ENCODE measurements at places on chromosomes 2 and 18.

DNA sequence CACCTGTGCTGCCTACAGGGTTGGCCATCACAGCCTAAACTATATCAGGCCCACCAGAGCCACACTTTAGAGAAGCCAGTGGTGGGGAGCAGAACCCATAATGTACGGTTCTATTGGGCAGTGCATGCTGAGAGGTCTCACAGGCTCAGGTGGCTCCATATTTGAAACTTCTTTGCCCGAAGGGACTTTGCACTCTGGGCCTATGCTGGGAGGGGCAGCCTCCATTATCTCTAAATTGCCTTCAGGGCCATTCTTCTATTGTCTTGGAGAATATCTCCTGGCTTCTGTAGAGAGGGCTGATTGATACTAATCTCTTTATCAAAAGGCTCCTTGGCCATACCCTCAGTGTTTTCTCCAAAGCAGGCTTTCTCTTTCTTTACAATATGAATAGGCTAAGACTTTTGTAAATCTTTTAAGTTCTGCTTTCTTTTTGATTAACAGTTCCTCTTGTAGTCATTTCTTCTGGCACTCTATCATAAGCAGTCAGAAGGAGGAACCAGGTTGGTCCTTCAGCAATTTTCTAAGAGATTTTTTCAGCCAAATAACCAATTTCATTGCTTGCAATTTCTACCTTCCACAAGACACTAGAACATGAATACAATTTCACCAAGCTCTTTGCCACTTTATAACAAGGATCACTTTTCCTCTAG is 44.5 kb downstream of the RPE start:
- DNase-seq, result no peak

GRCh38 chr18:50559752-50560680 is at the start of gene MAPK4:
MAPK4 (plus strand) TSS chr18:50560087; CDS start chr18:50663959, 103,872 bp downstream.
- no peak for DNase-seq

GRCh38 chr2:142124706-142125105 is 6.1 kb downstream of the LRP1B start:
- no peak for DNase-seq

- DNase-seq, result no peak
Observed at GRCh38 chr18:22330508-22330907, 87.2 kb downstream of the CTAGE1 start.

DNA sequence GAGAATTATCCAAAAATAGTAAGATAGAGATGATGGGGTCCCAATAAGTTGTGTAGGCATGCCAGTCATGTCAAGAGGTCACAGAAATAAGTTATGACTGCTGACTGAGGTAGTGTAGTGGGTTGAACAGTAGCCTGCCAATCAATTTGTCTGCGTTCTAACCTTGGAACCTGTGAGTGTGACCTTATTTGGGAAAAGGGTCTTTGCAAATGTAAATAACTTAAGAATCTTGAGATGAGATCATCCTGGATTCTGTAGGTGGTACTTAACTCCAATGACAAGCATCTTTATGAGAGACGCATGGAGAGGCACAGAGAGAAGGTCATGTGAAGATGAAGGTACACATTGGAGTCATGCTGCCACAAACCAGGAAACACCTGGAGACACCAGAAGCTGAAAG is 31.0 kb downstream of the ACVR1 start:
- DNase-seq, result no peak

- DNase-seq, result no peak
Observed at GRCh38 chr2:118301248-118301647, 213.0 kb downstream of the INSIG2 start.

DNA sequence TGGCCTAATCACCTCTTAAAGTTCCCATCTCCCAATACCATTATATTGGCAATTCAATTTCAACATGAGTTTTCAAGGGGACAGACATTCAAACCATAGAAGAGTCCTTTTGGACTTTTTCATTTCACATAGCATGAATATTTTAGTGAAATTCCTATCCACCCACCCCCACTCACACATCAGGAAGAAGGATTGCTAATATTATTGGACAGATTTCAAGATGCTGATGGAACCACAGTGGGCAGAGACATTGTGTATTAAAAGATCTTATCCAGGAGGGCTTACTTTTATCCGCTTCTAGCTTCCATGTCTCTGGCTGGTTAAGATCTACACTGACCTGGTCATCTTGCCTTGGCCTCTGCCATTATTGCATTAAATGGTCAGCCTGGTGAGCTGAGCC is 297.4 kb upstream of the ACVR2A start:
- no peak for DNase-seq

DNA sequence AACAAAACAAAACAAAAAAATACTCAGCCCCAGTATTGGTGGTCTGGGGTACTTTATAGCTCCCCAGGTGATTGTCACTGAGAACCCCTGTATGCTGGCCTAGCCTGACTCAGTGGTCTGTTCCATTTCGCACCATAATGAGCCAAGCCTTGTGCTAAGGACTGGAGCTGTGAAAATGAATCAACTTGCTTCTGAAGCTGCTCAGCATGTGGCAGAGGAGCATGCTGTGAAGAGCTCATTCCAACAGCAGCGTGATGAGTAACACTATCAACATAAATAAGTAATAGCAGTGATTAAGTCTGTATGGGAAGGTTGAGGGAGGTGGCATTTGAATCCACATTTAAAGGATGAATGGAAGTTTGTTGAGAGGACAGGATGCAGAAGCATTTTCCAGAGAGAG is 67.2 kb upstream of the ATL2 start:
- DNase-seq, result no peak

- DNase-seq, result no peak
Observed at GRCh38 chr2:101162561-101163330, 11.6 kb upstream of the TBC1D8 start.

DNA sequence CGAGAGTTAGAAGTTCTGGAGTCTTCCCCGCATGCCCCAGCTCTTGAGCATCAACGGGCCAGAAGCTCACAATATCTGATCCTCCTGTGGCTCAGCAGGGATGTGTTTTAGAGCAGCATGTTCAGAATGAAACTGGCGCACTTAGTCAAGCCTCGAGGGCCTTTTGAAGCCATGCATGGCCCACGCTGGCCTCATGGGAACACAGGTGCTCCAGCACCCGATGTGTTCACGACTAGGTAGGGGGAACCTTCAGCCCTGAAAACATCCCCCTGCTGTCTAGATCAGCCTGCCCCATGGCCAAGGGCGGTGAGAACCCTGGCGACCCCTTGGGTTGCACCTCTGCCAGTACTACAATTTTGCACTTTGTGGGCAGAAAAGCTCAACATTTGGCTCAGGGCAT is 32.8 kb downstream of the MSH6 start:
- DNase-seq, result no peak

DNA sequence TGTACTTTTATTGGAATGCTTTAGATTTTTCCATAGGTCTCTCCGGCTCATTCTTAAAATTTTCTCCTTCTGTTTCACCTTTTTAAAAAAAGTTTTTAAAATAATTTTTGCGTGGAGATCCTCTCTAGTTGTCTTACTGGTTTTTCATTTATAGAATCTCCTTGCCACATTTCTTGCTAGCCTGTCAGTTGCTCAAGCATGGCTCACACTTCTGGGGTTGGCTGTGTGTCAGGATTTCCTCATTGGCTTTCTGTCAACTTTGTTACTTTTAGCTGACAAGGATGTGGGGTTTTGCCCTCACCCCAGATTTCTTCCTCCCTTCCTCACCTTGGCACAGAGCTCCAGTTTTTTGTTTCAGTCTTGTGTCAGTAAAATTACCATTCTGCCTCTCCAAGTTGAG is 124.6 kb downstream of the ZNF407 start:
- no peak for DNase-seq

- no peak for DNase-seq
Observed at GRCh38 chr2:45450634-45451033, 160.4 kb downstream of the SRBD1 start.

DNA sequence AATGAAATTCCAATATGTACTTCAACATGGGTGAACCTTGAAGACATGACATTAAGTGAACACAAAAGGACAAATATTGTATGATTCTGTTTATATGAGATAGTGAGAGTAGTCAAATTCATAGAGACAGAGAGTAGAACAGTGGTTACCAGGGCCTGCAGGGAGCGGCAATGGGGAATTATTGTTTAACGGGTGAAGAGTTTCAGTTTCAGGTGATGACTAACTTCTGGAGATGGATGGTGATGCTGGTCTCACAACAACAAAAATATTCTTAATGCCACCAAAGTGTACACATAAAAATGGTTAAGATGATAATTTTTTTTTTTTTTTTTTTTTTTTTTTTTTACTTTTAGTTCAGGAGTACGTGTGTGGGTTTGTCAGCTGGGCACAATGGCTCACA is 109.4 kb upstream of the TMEM200C start:
- DNase-seq, result no peak

GRCh38 chr2:180077295-180077906 is 70.3 kb upstream of the CWC22 start:
- no peak for DNase-seq
